ENCODE measurements at places on chromosomes 2 and 18.

- DNase-seq: no peak
Measured at GRCh38 chr2:67374481-67374880, 22.7 kb upstream of the ETAA1 start.

- no peak for DNase-seq
Measured at GRCh38 chr2:60317844-60318243, 235.6 kb downstream of the BCL11A start.

- no peak for DNase-seq
Measured at GRCh38 chr2:58688813-58689212, 447.7 kb upstream of the FANCL start.

DNA sequence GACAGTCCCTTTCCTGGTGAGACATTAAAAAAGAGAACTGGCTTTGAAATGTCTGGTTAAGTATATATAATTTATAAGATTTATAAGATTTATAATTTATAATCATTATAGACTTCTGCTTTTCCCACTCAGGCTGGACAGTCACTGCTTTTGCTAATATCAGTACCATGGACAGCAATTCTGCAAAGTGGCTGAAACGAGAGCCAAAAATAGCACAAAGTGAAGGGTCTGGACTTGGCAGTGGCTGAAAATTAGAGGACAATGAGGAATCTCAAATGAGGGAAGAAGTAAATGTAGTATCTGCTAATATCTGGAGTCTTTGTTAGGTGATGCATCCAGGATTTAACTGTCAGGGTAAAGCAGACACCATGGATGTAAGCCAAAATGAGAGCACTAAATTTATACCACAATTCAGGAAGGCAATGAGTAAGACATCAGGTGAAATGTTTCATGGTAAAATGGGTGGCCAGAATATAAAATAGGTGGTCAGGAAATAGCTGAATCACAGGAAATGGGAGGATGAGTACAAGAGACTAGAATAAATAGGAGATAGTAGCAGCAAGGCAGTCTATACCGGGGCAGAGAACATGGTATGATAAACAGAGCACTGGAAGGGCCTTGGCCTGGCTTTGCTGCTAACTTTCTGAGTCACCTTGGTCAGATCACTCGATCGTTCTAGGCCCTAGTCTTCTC lies 39.6 kb upstream of the BOD1L2 start:
- peak; percentile 7 for DNase-seq

DNA sequence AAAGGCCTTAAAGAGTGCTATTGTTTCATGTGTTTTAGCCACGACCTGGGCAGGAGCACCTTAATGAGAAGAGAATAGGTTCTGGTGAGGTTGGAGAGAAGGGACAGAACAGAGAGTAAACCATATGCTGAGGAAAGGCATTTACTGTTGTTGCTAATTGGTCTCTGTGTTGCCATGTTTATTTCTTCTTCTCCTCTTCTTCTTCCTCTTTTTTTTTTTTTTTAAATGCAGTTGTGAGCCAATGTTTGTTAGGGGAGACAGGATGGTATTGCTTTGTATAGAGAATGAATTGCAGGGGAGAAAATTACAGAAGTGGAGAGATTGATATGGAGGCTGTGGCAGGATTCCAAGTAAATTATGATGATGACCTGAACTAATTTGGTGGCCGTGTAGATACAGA lies 2.6 kb downstream of the SCN9A start:
- no peak for DNase-seq

GRCh38 chr18:51614033-51614432 lies 416.6 kb upstream of the MEX3C start:
- no peak for DNase-seq

DNA sequence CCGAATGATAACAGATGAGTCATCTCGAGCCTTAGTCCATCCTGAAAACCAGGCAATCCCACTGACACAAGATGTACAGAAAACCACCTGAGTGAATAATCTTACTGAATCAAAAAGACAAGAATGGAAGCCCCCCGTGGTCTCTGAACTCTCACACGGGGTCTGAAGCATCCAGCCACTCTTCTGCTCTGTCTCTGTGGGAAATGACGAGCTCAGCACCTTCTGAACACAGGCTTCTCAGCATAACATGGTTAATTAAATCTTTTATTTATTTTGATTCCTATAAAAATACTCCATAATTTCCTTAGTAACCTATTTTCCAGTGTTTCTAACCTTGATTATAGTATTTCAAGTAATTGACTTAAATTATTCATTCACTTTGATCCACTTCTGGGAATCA lies 203.7 kb downstream of the TMEM163 start:
- no peak for DNase-seq

GRCh38 chr2:40760071-40760666 lies 308.3 kb upstream of the SLC8A1 start:
- peak; percentile 51 for DNase-seq

DNA sequence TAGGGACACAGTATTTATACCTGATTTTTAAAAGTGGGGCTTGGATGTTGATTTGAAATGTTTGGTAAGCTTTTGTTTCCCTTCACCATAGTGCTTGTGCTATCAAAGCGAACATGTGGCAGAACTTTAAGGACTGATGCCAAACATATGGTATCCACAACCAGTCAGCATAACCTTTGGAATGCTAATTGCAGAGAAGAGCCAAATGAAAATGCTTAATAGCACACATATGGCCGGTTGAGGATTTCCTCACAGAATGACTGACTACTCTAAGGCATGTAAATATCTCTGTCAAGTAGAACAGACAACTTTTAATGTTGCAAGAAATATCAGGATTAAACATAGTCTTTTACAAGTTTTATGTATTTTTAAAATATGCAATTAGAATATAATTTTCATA lies 120.9 kb upstream of the COL3A1 start:
- peak; percentile 93 for DNase-seq

DNA sequence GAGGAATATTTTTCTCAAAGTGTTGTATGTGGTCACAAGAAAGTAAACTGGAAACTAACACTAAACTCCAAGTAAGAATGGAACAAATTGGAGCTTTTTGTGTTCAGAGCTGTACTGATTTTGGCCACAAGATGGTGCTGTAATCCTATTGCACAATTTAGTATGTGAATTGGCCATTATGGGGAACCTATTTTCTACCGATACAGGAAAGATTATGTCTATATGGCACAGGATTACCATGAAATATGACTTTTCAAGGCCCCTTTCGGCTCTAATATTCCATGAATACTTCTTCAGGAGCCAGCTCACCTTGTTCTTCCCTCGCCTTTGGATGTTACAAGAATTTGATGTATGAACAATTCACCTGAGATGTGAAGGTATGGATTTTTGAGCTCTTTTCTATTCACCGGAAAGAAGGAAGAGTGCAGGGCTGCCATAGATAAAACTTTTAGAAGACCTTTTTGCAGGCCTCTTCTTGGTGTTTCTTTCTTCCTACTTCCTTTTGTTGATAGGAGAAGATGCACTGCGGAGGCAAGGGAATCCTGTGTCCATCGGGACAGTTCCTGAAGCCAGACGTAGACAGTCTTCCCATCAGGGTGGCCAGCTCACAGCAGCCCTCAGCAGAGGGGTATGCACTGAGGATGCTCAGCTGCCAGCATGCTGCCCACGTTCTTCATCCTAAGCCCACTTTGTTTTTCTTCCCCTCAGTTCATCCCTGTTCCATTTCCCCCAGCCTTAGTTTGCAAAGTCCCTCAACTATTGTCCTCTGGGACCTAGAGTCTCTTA lies 13.3 kb downstream of the MRPL44 start:
- DNase-seq: peak; percentile 47

DNA sequence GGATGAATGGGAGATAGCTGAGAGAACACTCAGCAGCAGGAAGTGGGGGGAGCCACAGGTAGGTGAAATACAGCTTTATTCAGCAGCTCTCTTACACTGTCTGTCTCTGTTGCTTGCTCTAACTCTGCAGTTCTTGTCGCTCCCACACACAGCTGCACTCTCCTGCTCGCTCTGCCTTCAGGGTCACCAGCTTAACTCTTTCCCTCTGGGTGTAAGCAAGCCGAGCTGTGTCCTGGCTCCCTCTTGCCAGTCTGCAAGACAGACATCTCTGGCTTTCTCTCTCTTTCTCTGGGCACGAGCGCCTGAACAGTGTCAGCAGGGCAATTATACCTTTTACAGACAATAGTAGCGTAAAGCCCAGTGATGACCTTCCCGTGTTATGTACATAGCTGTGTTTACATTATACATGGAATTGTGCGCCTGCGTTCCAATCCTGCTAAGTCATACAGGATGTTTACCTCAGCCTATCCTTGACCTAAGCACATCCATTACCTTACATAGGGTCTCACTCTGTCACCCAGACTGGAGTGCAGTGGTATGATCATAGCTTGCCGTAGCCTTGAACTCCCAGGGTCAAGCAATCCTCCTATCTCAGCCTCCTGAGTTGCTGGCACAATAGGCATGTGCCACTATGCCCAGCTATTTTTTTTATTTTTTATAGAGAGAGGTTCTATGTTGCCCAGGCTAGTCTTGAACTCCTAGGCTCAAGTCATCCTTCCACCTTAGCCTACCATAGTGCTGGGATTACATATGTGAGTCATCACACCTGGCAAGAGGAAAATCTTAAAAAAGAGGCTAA lies 57.8 kb upstream of the CHN1 start:
- no peak for DNase-seq

GRCh38 chr18:13406736-13407135 lies 188.2 kb downstream of the LDLRAD4 start:
- DNase-seq: no peak

- peak; percentile 73 for DNase-seq
Measured at GRCh38 chr2:166314022-166314759, 61.6 kb downstream of the SCN9A start.

DNA sequence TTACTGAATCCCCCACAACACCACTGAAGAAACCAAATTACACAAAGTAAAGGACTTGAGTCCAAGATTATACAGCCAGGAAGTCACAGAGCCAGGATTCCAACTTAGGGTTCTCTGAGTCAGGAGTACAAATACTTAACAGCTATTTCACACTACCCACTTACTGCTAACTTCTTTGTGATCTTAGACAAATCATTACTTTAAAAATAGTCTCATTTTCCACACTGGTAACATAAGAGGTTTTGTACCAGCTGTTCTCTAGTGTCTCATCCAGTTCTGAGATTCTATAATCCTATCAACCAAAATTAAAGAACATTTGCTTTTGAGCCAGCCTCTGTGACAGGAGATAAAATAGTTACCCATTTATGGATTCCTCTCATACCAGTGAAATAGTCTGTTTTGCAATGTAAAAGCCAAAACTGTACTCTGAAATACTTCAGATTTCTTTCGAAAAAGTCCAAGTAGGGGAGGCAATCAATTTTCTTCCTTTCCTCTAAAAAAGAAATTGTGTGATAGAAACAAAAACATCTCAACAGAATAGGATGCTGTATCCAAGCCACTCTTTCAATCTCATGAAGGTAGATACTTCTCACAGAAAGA lies 157.6 kb downstream of the LRATD1 start:
- peak; percentile 2 for DNase-seq

DNA sequence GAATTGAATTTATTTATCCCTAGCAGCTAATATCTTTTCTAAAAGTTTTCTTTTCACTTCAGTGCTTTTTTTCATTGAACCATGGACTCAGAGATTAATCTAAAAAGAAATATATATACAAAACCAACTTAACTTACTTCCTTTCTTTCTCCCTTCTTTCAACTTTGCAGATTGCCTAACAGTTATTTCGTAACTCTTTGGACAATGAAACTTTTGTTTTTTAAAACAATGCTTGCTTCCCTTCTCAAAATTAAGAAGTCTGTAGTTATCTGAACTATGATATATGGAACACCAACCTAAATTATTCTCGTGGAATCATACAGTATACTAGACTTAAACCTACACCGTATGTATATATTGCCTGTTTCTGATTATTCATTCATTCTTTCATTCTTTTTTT lies 62.9 kb downstream of the MIB1 start:
- peak; percentile 21 for DNase-seq

DNA sequence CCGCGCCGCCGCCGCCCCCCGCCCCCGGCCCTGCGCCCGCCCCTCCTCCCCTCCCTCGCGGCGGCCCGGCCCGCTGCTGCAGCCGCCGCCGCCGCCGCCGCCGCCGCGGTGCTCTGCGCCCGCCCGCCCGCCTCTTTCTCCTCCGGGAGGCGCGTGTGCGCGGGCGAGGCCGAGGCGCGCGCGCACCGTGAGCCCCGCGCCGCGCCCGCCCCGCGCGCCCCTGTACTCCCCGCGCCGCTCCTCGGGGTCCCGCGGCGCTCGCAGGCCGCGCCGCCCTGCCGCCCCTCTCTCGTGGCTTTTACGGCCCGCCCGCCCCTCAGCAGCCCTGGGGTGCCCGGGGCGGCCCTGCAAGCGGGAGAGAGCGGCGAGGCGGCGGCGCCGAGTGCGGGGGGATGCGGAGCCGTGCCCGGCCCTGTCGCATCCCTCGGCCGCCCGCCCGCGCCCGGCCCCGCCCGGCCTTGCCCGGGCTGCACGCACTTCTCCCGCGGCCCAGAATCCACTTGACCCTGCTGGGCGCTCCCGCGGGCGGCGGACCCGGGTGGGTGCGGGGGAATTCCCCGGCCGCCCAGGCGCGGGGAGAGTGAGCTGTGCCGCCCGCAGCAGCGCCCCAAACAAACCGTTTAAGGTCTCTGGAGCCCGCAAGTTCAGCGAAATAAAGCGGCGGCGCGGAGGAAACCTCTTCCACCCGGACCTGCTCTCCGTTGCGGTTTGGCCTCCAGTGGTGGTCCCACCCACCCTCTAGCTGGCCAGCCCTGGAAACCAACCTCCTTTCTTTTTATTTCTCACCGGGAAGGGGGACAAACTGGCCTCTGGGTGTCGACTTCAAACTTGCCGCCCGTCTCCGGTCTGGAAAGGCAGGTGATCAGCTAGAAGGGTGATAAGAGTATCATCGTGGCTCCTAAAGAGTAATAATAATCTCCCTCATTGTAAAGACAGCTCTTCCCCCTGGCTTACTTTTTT lies 37.4 kb downstream of the AFF3 start:
- no peak for DNase-seq

DNA sequence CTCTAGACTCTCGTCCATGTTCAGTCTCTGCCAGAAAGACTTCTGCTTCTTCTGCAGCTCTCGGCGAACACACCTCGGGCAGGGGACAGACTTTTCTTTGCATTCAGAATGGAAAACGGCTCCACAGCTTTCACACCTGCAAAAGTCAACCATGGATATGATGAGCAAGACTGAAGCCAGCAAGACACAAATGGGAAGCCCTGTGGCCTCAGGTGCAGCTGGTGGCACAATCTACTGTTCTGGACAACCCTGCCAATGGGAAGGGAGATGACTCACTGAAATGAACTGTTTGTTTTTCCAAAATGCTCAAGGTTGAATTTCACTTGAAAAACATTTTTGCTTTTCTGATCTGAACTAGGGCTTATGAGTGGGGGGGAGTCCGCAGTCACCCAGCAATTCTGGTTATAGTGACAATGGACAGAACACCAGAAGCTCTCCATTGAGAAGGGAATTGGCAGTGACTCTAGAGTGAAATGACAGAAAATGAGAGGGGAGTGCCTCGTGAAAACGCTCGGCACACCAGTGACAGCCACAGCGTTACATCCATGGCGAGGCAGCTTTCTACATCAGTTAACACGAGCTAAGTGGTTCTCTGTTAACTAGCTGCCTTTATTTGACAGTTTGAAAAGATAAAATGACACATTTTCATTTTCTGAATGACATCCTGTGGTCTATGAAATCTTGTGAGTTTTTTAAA lies 58.8 kb upstream of the FZD5 start:
- DNase-seq: no peak

DNA sequence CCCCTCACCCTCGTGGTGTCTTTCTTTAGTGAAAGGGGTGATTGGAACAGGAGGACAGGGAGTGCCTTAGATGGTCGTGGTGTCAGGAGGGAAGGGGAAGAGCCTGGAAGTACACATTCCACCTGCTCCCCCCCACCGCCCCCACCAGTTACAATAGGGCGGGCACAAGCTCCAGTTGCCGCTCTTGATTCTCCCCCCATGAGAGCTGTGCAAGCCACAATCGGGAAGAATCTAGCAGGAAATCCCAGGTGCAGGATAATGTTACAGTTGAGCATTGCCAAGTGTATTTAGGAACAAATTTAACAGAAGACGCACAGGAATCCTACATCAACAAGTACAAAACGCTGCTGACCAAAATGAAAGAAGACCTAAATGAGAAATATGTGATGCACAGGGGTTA lies 73.6 kb downstream of the ASAP2 start:
- no peak for DNase-seq

Measured in foreskin fibroblast (primary cell).